Right lobe of liver (tissue), 6 donors: ENCODE measurements at places on chromosomes 1 and 21.

DNA sequence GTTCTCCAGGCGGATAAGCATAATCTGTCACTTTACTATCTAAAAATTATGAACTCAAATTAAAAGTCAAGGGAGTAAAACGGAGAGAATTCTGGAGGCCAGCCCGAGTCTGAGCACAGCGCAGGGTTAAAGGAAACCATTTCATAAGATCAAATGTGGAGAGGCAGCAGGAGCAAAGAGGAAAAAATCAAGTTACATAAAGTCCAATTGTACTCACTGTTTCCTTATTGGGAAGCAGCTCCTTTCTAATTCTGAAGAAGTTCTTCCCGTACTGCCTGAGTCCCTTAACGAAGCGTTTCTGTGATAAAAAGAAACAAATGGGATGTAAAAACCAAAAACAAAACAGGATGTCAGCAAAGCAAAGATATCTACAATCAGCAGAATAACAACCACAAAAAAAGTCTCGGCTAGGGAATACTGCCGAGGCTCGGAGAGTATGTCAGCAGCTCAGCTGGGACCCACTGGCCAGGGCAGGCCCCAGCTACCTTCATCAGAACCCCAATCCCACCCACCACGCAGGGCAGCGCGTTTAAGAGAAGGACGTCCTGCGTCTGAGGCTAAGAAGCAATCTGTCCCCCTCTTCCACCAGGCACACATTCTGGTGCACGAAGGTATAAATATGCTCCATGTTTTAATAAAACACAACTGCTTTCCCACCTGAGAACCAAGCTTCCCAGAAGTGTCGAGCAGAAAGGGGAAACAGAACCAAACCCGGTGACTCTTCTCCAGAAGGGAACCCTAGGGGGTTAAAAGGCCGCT is 104.8 kb downstream of the SLC45A1 start:
- DNase-seq, result peak; percentile 67

GRCh38 chr1:80776266-80776665 is 1024.5 kb upstream of the ADGRL2 start:
- DNase-seq, result no peak

DNA sequence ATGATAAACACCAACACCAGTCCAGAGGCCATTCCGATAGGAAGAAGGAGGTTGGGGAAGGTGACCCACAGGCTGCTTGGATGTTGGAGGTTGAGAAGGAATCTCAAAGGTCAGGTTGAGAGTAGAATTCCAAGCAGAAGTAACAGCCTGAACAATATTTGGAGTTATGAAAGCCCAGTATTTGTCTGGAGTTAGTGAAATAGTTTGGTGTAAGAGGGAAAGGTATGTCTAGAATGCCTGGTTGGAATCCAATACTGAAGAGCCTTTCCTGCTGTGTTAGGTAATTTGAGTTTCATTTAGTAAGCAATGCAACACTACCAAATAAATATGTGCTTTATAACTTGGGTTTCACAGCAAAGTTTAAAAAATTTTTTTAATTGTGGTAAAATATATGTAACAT is 70.5 kb upstream of the MCOLN3 start:
- DNase-seq, result no peak

DNA sequence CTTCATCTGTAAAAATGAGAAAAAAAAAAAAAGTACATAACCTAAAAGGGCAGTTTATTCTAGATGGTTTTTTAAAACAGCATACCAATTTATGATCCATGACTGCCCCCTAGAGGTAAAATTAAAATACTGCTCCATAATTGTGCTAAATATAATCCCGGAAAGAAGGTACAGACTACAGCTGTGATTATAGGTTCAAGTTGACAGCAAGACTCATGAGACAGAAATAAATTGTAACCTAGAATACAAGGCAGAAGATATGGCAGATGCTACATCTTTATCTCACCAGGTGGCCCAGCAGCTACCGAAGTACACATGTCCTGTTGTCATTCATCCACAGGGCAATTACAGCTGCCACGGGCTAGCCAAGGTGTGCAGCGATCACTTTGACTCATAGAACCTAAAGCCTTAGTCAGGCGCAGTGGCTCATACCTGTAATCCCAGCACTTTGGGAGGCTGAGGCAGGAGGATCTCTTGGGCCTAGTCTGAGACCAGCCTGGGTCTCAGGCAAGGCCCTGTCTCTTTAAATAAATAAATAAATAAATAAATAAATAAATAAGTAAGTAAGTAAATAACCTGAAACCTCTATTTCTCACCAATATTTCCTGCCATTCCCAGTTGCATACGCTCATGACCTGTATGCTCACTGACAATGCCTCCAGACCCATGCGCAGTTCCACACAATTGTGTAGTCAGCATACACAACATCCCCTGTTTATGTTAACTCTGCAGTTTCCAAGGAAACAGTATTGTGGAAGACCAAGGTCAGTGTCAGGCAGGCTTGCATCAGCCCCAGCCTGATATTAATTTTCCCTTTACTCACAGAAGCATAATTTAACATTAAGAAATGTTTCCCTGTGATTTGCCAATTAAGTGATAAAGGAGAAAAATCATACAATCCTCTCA is 18.3 kb upstream of the PPIE start:
- no peak for DNase-seq

- peak; percentile 94 for DNase-seq
Measured at GRCh38 chr1:224929335-224930237, at the start of gene DNAH14. Gene DNAH14 (plus strand): TSS chr1:224929675. CDS start chr1:224952703, 23,028 bp downstream.

- no peak for DNase-seq
Measured at GRCh38 chr1:206608108-206608698, 4.1 kb downstream of the EIF2D start.

GRCh38 chr1:84412316-84412942 is 14.1 kb downstream of the DNASE2B start:
- DNase-seq, result no peak

- no peak for DNase-seq
Measured at GRCh38 chr21:25708467-25709065, 26.1 kb downstream of the ATP5PF start.

DNA sequence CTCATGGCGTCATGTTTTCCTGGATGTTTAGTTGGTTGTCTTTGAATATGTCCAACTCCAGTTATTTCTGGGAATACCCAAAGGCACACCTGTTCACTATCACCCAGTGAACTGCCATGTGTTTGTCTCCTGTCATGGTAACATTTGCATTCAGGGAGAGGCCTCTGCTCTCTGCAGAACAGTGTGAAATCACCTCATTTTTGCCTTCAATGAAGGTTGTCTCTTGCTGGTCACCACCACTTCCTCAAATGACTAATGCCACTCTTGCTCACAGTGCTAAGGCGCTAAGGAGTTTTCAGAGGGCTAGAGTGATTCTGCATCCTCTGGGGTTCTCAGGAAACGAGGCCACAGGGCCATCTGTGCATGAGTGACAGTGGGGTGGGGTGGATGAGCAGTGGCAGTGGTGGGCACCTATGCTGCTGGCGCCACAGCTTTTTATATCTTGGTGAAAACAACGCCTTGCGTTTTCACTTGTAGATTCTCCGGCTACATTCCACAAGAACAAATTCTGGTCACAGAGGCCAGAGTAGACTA is 60.0 kb upstream of the ATP5PO start:
- DNase-seq, result no peak

- no peak for DNase-seq
Measured at GRCh38 chr1:90671251-90671650, 45.9 kb downstream of the BARHL2 start.

DNA sequence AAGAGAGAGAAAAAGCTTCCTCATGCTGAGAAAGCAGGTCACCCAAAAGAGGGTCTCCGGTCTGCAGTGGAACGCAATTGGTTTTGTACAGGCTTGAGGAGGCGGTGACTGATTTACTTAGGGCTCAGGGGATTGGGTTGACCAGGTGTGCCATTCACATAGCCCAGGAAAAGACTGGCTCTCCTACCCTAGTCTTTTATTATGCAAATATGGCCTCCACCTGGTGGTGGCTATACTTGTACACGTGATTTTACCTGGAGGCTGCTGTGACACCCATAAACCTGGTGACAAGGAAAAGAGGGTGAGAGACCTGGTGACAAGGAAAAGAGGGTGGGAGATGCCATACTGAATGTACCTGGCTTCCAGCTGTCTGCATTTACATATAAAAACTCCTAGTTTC is 49.9 kb downstream of the DNTTIP2 start:
- DNase-seq, result no peak

DNA sequence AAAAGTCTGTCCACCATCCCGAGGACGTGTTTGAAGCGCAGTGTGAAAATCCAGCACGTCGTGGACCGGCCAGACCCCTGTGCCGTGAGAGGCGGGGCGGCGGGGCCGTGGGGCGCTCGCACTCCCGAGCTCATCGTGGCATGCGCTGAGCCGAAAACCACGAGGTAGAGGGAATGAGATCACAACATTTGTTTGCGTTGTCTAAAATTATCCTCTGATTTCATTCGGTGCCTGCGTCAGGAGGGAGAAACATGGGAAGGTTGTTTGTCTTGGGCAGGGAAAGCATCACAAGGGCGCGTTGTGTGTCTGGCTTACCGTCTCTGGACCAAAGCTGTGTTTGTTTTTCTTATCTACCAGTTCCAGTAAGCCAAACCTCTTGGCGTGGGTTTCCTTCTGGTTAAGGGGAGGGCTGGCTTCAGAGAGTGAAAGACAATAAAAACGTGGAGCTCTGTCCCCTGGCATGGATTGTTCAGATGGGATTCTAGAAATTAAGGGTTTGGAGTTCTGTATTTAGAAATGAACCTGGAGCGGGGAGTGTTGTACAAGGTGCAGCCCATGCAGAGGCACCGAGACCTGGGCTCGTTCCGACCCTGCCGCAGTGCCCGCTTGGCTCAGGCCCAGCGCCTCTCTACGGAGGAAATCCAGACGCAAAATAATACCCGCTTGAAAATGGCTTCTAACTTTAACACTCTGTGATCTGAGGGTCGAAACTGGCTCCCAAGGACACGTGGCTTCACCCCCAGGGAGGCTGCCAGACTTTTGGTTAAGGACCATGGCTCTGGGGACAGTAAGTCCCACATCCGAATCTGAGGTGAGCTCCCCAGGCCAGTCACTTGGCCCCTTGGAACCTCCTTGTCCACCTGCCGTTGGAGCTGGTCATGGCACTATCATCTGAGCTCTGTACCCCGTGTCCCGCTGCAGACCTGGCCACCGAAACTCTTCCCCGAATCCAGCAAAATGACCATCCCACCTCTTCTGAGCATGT is 68.7 kb upstream of the FAM3B start:
- DNase-seq, result no peak

DNA sequence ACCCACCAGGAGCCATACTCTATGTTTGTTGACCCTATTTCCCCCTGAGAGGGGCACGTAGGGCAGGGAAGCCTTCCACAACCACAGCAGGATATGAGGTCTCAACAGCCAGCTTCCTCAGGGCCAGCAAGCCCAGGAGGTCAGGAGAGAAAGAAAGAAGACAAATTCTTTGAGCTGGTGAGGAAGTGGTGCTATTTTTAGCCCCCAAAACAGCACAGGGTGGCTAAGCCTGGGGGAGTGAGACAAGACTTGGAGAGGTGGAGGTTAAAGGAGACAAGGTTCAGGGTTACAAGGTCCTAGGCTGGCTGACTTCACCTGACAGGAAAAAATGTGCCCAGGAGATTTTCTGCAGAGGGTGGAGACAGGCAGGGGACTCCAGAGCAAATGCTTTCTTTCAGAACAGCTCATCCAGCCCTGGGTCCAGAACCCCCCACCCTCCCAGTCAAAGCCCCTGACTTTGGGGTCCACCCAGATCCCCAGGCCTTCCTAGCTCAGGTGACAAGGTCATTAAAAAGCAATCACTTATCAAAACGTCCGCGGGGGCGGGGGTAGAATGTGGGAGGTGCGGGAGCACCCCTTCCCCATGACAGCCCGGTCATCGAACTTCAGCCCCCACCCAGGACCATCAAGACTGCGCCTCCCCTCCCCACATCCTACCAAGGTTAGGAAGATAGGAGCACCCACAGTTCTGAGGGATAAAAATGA is 1.3 kb downstream of the SV2A start:
- DNase-seq, result no peak

DNA sequence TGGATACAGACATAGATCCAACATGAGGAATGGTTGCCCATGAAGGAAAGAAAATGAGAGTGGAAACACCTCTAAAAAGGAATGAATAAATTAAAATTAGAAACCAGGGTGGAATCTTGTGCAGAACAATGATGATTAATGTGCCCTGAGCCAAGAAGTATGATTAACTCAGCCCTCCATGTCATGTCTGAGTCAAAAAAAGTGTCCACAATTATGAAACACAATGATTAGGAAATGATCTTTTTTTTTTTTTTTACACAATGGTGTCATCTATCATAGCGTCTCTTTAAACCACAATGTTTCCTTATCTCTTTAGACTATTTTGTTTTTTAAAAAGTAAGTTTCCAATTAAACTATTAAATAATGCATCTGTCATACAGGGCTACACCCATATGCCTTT is 78.9 kb upstream of the RAB4A start:
- no peak for DNase-seq

- DNase-seq, result no peak
Measured at GRCh38 chr1:221777431-221778072, 35.7 kb upstream of the DUSP10 start.

GRCh38 chr1:7590426-7590790 is 180.7 kb upstream of the VAMP3 start:
- DNase-seq, result peak; percentile 15

DNA sequence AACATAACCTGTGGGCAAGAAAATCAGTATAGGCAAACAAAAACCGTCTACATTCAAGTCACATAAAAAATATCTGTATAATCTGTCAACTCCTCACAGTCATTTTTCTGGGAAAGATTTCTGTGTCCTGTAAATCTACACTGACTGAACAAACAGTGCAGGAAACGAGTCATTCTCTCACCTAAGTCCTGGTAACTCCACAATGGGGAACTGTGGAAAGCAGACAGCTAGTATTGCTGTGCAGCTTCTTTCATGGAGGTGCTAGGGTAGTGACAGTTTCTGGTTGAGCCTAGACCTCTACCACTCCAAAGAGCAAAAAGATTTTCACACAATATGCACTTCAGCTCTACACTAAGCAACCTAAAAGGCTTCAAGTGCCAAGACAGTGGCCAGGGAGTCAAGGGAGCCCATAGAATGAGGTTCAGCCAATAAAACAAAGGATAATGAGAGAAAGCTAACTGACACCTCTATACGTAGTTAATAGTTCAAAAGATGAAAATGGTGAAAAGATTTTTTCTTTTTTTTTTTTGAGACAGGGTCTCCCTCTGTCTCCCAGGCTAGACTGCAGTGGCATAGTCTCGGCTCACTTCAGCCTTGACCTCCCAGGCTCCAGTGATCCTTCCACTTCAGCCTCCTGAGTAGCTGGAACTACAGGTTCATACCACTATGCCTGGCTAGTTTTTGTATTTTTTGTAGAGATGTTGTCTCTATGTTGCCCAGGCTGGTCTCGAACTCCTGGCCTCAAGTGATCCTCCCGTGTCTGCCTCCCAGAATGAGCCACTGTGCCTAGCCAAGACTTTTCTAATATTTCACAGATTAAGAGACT is 5.5 kb downstream of the PTP4A2 start:
- no peak for DNase-seq

DNA sequence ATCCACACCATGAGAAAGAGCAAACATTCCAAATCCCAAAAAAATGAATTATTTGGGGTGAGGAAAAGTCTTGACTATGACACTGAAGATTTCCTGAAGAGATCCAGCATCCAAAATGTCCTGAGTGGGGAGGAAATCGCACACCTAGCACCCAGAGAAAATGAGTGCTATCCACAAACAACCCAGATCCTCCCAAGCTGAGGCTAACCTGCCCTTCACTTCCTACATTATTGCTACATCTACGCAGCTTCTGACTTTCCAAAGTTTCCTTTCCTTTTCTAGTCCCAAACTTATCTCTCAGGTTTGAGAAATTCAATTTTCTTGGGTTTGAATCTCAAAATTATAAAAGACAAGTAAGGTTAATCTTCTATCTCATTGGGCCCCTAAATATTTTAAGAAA is 906 bp upstream of the RGS13 start:
- no peak for DNase-seq

- DNase-seq, result no peak
Measured at GRCh38 chr1:59433440-59433813, 136.5 kb downstream of the FGGY start.
